Activated CD4-positive, alpha-beta memory T cell treated with anti-CD3 and anti-CD28 coated beads for 36 hours (primary cell): ENCODE measurements at places on chromosomes 6 and 20.

DNA sequence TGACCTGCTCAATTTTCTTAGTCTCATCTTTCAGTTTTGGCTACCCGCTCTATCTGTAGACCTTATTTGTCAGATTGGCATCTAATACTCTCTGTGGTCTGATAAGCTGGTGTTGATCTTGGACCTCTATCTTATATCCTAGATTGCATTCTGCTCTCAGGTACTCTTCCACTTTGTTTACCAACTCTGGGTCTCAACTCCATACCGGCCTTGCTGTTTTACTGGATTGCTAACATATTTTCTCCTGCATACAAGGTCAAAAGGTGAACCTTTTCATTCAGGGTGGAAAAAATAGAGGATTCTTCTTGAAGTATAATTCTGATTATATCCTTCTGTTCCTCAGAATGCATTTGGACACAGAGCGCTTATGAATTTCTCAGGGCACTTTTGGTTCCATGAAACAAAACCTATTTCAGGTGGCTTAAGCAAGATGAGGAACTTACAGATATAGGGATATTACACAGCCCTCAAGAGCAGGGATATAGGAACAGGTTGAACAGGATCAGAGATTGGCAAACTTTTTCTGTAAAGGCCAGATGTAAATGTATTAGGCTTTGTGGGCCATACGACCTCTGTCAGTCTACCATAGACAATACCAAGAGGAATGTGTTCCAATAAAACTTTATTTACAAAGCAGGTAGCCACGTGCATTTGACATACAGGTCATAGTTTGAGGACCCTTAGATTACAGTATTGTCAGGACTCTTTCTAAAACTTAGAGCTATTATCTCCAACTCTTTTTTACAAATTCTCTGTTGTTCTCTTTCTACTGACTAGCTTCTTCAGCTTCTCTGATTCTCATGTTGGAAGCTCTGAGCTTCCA, 2.5 kb upstream of the SH3BGRL2 start:
- DNase-seq, result no peak

GRCh38 chr6:167113047-167113754, 9.7 kb upstream of the CCR6 start:
- no peak for DNase-seq

DNA sequence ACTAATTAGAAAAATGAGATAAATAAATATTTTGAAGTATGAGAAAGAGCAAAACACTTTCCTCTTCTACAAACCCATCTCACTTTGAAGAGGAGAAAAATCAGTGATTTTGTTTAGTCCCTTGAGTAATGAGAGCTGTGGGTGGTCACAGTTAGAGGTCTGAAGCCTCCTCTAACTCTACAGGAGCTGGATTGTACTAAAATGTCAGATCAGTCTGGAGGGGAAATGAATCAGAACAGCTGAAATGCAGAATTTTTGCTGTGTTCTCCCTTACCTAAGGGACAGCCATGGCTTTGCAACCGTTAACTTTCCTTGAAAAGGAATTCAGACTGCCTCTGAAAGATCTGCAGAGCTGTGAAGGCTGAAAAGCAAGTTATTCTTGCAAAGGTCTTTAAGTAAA, 11.4 kb upstream of the RFPL4B start:
- DNase-seq, result no peak

- DNase-seq, result no peak
Measured at GRCh38 chr6:83369692-83370091, 61.2 kb downstream of the ME1 start.

DNA sequence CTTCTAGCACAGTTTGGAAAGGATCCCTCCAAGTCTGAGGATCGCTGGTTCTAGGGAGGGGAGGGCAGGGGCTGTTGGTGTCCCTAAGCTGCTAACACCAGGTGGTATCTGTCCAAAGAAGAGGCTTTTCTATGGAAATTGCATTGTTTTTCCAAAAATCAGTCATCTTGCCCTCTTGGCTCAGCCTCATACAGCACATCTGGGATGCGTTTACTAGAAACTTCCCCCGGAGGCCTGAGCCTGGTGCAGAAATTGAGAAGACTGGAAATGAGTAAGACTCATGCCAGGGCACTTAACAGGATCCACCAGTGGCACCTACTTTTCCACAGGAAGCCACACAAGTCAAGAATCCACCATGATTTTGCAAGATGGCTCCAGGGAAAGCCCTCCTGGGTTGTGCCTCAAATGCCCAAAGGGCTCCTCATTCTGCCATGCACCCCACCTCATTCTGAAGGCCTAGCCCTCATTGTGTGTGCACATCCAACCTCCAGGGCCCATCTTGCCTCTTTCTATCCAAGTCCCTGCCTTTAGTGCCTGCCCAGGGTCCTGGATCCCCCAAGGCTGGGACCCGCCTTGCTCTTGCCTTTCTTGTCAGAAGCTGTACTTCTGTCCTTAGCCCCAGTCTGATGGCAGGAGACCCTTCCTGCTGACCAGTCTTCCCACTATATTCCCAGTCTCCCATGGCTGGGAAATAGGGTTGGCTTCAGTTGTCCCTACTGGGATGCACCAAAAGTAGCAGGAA, 97.6 kb downstream of the MRPL14 start:
- no peak for DNase-seq

DNA sequence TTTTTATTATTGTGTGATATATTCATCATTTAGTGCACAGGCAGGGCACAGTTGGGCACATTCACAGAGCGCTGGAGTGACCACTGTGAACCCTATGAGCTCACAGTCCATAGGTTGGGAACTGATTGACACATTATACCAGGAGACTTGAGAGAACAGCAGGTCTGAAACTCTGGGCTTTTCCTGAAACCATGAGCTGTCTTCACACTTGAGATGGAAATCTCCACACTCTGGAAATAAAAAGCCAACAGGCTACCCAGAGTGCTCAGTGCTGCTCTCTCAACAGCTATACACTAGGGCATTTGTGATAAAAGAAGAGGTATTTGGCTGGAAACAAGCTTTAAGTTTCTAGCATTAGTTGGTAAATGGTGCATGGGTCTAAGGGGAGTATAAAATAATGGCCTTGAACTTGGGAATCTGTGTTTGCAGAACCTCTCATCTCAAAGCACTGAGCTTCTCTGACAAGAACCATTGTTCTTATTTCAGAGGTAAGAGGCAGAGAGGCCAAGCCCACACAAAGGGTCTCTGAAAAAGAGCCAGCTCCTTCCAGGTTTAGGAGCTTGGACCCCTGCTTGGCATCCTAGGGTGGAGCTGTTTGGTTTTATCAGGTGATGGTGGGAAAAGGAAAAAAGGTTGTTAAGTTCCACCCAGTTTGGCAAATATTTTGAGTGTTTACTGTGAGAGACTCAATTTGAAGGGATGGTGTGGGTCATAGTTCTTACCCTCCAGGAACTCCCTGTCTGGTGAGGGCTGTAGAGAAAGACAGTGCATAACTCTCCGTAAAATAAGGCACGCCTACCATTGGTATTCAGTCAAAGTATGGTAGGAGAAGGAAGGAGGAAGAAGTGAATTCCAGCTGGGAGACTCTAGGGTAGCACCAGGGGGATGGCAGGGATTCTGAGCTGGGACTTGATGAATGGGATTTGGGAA, 14.5 kb downstream of the CHMP4B start:
- DNase-seq, result no peak

GRCh38 chr6:84515067-84515466, 249.3 kb downstream of the TBX18 start:
- no peak for DNase-seq

GRCh38 chr6:157017861-157018260, 240.7 kb downstream of the ARID1B start:
- peak; percentile 27 for DNase-seq

DNA sequence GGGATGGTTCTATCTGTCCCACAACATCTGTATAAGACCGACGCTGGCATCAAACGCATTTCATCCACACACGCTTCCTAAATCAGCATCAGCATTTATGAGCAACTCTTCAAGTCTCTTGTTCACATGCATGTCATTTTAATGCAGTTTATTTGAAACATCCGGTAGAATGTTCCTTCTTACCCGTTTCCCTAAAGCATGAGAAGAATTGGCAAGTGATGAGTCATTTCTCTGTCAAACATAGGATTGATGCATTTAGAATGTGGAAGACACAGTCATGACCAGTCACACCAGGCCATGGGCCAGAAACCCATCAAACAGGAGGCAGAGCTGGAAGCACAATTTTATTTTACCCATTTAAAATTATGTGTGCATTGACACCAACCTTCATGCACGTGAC, 122.8 kb downstream of the UST start:
- no peak for DNase-seq

GRCh38 chr6:24919056-24919892, 16.5 kb downstream of the RIPOR2 start:
- peak; percentile 51 for DNase-seq

DNA sequence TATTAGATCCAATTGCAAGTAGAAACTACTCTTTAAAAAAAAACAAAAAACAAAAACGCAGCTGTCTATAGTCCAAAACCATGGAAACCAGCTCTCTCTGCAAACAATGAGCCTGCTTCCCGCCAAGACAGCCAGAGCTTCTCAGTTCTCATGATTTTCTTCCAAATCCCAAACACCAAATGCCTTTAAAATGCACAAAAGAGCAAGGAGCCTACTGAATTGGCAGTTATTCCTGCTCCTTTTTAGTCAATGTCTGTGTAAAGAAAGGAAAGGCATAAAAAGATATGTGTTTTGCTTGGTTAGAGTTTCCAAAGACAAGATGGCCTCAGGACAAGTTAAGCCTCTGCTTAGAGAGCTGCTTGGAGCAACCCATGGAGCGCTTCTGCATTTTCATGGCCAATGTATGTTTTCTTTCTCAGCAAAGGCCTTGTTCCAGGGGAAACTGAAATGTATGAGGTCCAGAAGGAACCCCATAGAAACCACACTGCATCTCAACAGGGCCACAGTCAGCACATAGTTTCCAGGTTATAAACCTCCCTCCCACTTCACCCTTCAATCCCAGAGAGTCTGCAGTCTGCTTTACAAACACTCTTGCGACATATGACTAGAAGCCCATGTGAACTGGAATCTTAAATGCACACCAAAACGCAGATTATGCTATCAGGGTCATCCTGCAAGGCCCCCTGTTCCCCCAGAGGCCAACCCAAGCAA, 209.3 kb upstream of the TAB2 start:
- no peak for DNase-seq

GRCh38 chr6:151963001-151963400, 155.5 kb downstream of the ESR1 start:
- DNase-seq, result no peak

DNA sequence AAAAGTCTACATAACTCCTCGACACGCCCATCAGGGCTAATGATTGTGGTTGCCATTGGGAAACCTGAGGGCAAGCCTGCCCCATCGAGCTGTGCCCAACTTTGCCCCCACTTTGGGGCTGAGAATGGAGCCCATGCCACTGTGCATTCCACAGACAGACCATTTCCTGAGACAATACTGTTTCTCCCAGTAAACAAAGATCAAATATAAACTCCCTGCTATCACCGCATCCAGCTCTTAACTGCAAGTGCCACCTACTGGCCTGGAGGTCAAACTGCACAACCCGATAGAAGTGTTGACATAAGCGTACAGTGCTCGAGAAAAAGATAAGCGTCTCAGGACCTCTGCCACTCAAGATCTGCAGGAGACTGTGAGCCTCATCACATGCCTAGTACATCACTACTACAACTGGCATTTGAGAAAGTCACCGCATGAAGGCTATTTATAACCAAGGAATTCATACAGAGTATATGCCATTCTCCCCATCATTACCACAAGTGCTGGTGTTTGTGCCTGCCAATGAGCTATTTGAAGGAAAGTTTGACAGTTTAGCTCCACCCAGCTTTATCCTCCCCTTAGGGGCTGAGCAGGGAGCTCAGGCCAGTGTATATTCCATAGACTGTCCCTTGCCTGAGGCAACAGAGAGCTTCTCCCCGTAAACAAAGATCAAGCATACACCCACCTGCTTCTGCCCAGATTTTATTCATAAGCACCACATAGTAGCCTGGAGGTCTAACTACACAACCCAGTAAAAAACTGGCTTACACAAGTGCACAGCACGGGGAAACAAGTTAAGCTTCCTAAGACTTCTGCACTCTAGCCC, 4.5 kb upstream of the DEFB126 start:
- DNase-seq, result peak; percentile 15

- DNase-seq, result no peak
Measured at GRCh38 chr6:125279961-125280360, 21.8 kb downstream of the HDDC2 start.
